Naive thymus-derived CD4-positive, alpha-beta T cell (primary cell): ENCODE measurements at places on chromosomes 7 and 10. TPM values are rescaled to one million over a fixed set of nuclear protein-coding genes. Genes with fewer than 3 reads are reported as not detected.

- DNase-seq, result no peak
Observed at GRCh38 chr10:1217237-1217587, 161.0 kb downstream of the WDR37 start.

GRCh38 chr7:87600130-87601124 is at the start of gene ABCB1:
Gene ABCB1 (minus strand): TSS chr7:87600884. CDS start chr7:87600184, 700 bp downstream.
- peak; percentile 42 for DNase-seq

DNA sequence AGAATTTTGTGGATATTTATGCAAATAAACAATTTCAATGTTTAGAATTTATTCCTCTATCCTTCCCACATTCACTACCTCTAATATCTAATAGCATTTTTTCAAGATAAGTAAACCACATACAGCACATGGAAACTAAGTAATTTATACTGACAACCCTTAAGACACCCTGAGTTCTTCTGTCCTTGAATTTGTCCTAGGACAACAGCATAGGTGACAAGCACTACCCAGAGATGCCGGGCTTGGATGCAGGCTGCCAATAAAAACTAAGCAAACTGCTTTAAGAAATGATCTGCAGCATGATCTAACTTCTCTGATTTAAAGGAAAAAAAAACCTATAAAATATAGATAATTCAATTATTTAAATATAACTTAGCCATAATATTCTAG is 22.7 kb downstream of the NT5C3A start:
- no peak for DNase-seq

DNA sequence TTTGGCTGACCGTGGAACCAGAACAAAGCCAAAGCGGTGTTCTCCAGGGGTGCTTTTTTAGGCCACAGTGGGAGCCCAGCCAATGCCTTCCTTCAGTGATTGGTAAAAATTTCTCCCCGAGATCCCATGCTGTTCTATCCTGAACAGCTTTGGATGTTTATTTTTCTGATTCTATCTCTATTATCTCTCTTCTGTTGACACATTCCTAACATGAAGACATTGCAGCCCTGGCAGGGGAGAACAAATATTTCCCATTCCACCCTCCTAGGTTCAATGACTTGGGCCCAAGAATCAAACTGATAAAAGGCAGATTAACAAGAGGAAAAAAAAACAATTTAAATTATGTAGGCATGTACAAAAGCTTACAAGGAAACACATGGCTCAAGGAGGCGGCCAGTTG is 162.7 kb downstream of the PFKFB3 start:
- no peak for DNase-seq

GRCh38 chr7:153943861-153944260 is 108.3 kb upstream of the DPP6 start:
- DNase-seq, result no peak

DNA sequence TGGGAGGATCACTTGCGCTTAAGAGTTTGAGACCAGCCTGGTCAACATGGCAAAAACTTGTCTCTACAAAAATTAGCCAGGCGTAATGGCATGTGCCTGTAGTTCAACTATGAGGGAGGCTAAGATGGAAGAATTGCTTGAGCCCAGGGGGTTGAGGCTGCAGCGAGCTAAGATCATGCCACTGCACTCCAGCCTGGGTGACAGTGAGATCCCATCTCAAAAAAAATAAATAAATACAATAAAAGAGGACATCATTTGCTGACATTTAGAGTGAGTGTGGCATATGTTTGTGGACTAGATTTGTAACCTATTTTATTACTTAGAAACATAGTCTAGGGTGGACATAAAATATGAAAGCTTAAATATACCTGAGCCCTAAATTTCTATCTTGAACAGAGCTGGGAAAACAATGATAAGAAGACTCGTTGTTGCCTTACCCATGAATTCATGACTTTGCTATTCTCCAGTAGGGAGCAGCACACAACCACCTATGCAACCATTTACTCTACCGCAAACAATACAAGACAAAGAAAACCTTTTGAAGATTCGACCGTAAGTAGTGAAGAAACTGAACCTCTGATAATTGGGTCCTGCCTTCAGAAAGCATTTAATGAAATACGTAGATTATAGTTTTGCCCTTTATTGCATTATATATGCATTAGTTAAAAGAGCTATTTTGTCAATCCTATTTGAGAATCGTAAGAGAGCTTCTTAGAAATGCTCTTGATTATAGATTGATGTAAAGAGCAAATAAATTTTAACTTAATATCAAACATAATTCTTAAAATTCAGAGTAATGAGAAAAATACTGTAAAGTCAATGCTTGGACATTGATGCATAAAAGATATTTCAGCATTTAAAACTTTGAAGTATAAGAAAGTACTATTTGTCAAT is 83.5 kb downstream of the GNAT3 start:
- DNase-seq, result no peak

The NPFFR1 gene
- total RNA-seq, result not detected in 2 replicates

- no peak for DNase-seq
Observed at GRCh38 chr7:768881-769504, 41.9 kb upstream of the PRKAR1B start.

GRCh38 chr10:78777466-78777865 is 291.3 kb upstream of the ZMIZ1 start:
- no peak for DNase-seq

The UPF2 gene
- 27.2 TPM for total RNA-seq

DNA sequence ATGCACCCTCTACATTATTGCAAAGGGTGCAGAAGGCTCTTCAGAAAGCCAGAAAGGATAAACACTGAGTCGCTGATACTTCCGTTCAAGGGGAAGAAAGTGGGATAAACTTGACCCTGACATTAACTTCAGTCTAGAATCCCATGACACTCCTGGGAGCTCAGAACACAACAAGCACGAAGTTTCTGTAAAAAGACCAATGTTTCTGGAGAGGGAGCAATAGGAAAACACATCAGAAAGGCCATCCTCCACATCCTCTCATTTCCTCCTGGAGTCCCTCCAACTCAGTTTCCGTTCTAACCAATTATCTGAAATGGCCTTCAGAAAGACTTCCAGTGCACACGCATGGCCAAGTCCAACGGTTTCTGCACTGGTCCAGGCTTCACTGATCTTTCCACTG is 113.5 kb downstream of the SORBS1 start:
- DNase-seq, result no peak

DNA sequence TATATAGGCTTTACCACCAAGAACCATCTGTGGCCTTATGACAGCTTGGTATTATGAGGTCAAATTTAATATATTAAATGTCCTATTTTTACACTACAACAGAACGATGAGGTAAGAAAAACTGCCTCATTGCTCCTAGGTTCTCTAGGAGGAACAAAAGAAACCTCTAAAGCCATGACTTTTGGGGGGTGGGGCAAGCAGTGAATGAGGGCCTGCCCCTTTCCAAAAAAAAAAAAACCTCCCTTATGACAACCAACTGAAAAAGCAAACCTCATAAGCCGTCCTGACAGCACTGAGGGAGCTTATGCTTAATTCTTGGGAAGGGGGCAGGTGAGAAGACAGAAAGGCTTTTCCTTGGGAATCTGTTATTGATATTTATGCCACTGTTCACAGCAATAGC is 116.6 kb downstream of the KMT2E start:
- DNase-seq, result no peak

- DNase-seq, result no peak
Observed at GRCh38 chr7:4436361-4436895, 245.7 kb upstream of the FOXK1 start.

GRCh38 chr7:31545549-31545948 is 31.7 kb downstream of the ITPRID1 start:
- DNase-seq, result no peak

DNA sequence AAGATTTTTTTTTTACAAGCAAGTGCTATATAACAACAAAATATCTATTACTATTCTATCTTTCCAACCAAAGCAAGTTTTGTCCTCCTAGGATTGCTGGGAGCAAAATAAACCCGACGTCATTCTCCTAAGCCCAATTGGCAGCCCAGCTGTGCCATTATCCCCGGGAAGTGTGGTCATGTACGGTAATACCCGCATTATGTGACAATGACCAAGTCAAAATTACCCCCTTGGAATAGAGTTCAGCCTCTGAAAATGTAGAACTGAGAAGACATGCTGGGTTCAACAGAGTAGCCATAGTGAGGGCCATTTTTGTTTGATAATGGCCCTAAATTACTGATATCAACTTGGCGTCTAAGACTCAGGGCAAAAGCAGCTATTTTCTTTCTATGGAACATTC is 215.5 kb downstream of the LRRTM3 start:
- DNase-seq, result no peak

GRCh38 chr10:25902002-25902401 is 32.0 kb upstream of the MYO3A start:
- no peak for DNase-seq

GRCh38 chr7:99791021-99791420 is 7.0 kb upstream of the CYP3A4 start:
- no peak for DNase-seq

DNA sequence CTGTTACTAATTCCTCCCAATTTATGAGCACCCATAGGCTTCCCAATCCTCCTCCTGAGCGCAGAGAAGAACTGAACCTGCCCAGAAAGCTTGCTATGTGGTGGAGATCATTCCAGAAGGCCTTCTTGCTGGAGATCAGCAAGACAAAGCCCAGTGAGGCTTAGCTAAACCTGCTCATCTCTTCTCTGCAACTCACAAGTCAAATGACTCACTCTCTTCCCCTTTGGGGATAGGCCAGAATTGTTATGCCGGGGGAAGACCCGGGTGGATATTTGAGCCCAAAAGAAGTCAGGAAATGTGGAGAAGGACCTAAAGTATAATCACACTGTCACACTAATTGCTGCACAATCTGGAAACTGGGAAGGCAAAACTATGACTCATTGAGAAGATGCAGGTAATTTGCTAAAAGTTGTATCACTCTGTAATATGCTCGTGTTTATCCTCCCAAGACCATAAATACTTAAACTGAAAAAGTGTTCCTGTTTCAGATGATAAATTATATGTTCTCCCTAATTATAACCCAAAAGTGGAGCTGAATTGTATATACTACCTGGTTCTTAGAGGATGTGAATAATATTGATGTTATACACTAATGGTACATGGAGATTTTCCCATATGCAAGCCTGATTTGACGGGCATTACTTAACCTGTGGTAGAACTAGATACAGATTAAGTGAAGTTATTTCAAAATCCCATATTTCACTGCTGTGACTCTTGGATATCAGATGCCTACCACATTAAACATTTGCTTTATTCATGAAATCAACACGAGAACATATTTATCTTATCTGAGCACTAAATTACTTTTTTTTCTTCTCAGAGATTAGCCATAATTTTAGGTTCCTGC is 6.4 kb downstream of the NEBL start:
- DNase-seq, result no peak

DNA sequence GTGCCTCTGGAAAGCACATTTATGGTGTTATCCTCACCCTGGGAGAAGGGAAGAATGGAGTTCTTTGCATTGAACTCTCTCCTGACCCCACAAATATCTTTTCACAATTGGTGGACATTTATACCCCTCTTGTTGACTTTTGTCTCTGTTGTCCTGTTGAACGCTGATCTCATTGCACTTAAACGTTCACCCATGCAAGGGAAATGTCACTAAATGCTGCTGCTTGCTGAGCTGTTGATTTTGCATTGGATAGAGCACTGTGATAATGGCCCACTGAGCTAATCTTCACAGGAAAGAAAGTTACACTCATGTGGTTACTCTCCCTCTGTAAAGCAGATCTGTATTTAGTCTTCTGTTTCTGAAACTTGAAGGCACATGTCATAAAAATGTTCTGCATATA is 133.4 kb downstream of the FZD1 start:
- DNase-seq, result no peak

The CD36 gene
- 3.0 TPM for total RNA-seq

The NUTM2D gene
- total RNA-seq, result 3.4 and 3.6 TPM in 2 replicates

- no peak for DNase-seq
Observed at GRCh38 chr10:112904000-112904399, 46.0 kb upstream of the TCF7L2 start.

GRCh38 chr10:132677473-132678227 is 108.3 kb downstream of the NKX6-2 start:
- no peak for DNase-seq

DNA sequence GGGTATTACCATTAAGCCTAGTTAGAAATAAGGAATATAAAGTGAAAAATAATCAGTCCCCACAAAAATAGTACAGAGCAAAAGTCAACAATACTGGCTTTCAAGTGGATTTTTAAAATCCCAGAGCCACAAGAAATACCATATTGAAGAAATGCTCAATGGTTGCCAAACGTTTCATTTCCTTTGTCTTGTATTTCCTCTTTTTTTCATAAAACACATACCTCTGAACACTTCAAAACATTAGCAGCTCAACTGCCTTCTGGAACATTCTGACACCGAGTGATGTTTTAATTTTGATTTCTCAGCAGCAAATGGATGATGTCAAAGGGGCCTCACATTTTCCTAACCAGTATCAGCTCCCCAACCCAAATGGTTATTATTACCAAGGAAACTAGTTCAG is 10.5 kb downstream of the NOD1 start:
- DNase-seq, result no peak

GRCh38 chr7:109549471-109550193 is 980.0 kb downstream of the DNAJB9 start:
- no peak for DNase-seq

- DNase-seq, result no peak
Observed at GRCh38 chr7:2060701-2061100, 172.0 kb downstream of the MAD1L1 start.

The SEPTIN7 gene
- total RNA-seq, result 232 and 235 TPM in 2 replicates

GRCh38 chr10:101286248-101287046 is 57.2 kb upstream of the LBX1 start:
- DNase-seq, result no peak

- no peak for DNase-seq
Observed at GRCh38 chr10:132743925-132744490, 41.9 kb downstream of the NKX6-2 start.

The CYP26A1 gene
- not detected for total RNA-seq

GRCh38 chr7:28768577-28769147 is 189.5 kb downstream of the TRIL start:
- no peak for DNase-seq

The APBB1IP gene
- total RNA-seq, result 70.3 and 71.7 TPM in 2 replicates

The WDFY4 gene
- 1.8 TPM for total RNA-seq

DNA sequence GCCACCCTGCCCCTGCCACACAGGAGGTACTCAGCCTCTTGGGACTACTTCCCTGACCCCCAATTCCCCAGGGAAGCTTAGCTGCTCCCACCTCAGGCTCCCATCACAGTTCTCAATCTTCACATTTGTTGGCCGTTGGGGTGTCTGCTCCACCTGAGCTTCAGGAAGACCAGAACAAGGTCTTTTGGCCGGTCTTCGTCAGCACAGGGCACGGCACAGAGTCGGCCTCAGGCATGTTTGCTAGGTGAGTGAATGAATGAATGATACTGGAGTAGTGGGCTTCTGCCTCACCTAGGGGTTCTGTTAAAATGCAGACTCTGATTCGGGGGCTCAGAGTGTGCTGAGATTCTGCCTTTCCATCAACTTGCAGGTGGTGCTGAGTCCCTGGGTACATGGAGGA is 20.3 kb downstream of the GPRIN2 start:
- DNase-seq, result no peak

- no peak for DNase-seq
Observed at GRCh38 chr10:69568472-69569395, 4.5 kb downstream of the NEUROG3 start.

DNA sequence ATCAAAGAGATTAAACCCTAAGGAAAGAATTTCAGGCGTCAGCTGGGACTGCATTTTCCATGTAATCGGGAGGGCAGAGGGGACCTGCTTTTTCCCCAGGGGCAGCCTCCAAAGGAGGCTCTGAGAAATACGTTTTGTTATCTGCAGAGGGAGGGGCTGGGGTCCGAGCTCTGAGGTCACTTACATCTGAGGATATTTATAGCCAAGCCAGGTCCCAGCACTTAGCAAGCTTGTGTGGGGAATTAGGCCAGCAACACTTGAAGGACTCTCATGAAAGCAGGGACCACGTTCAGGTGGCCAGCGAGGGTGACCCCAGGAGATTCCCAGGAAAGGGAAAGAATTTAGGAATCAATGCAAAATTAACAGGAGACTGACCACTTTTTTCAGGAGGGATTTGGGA is 20.6 kb upstream of the GDI2 start:
- DNase-seq, result no peak

The ABCB4 gene
- total RNA-seq, result 0.27 TPM
